Articular chondrocyte of knee joint (primary cell): ENCODE measurements at places on chromosomes 4 and X. TPM values are rescaled to one million over a fixed set of nuclear protein-coding genes. Genes with fewer than 3 reads are reported as not detected.

Gene SGCB
- 49.8 and 55.1 TPM in 2 replicates for total RNA-seq

Gene TCEAL9
- total RNA-seq: 166 and 184 TPM in 2 replicates

Gene USP51
- total RNA-seq: 3.5 and 3.7 TPM in 2 replicates

Gene HMX1
- total RNA-seq: not detected in 2 replicates

Gene XPNPEP2
- total RNA-seq: 0.11 and 0.26 TPM in 2 replicates

Gene WNK3
- total RNA-seq: 2.2 and 3.0 TPM in 2 replicates

Gene NIPAL1
- 0.26 and 0.54 TPM in 2 replicates for total RNA-seq

Gene GUCY1A1
- total RNA-seq: 0.86 and 1.3 TPM in 2 replicates

Gene TLL1
- 3.8 and 9.7 TPM in 2 replicates for total RNA-seq

Gene VEGFC
- total RNA-seq: 29.1 and 62.5 TPM in 2 replicates

Gene ENOPH1
- 28.6 and 29.1 TPM in 2 replicates for total RNA-seq

Gene BEND4
- 0.11 TPM in 1 of 2 replicates, not detected in the other for total RNA-seq

Gene SRPX
- 6.3 and 7.2 TPM in 2 replicates for total RNA-seq

Gene PRSS12
- total RNA-seq: 0.76 TPM in 1 of 2 replicates, not detected in the other

Gene COX7B2
- total RNA-seq: not detected in 2 replicates

Gene MAGEA8
- not detected in 2 replicates for total RNA-seq

Gene CXCL5
- 0.26 and 0.32 TPM in 2 replicates for total RNA-seq
